NCI-H1436 treated with DMSO at 0.1 percent for 48 hours (cell line): ENCODE measurements at places on chromosomes 3 and 15.

GRCh38 chr3:181974198-181974597, 262.5 kb downstream of the SOX2 start:
- DNase-seq: peak; percentile 41

- DNase-seq: no peak
These were observed 35.6 kb downstream of the SMAD3 start for GRCh38 chr15:67100801-67101581.

- no peak for DNase-seq
These were observed 33.3 kb downstream of the CMTM6 start for GRCh38 chr3:32469151-32469874.

DNA sequence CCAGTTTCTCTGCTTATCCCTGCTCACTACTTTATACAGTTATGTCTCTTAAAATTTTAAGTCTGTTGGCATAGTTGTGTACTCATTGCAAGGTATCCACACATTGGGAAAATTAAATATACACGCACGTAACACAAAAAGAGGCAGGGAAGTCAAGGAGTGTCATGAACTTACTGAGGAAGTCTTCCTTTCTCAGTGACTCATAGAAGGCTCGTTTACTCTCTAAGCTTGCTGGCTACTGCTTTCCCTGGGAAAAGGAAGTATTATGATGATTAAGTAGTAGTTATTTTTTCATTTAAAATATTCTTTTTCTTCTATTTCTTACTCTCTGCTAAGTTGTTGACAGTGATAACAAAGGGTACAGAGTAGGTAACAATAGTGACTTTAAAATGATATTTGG, 287.3 kb downstream of the UBE2E2 start:
- DNase-seq: no peak

- DNase-seq: no peak
These were observed 4.4 kb downstream of the TMEM43 start for GRCh38 chr3:14129296-14129695.

DNA sequence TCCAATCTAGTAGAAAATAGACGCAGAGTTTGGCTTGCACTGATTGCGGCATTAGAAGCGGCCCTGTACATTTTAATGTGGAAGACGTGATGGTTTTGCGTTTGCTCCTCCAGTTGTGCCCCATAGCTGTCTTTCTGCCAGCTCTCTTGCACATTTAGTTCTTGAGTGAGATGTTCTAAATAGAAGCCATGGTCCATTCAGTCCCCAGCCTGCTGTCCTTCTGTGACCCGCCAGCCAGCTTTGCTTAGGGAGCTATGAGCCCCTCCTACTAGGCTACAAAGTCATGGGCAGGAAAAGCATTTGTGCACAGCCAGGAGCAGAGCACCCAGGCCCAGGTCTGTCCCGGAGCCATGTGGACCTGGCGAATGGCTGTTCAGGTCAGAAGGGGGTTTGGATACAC, 50.3 kb downstream of the APBA2 start:
- no peak for DNase-seq

- no peak for DNase-seq
These were observed 35.1 kb downstream of the SLMAP start for GRCh38 chr3:57791245-57791644.

DNA sequence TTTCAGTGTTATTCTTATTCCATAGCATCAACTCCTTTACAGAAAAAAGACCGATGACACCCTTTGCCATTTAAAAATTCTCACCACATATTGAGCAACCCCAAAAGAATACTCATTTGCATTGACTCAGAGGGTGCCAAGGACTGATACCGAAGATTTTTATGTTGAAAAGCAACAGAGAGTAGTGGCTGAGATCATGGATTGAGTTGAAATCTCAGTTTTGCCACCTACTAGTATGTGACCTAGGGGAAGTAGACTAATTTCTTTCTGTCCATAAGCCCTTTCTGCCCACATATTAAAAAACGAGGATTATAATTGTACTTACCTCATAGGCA, 313.9 kb upstream of the SATB1 start:
- no peak for DNase-seq
